Putamen (tissue), 1 donor: ENCODE measurements at places on chromosomes 2 and 18.

GRCh38 chr2:98519156-98519555 lies 74.5 kb downstream of the INPP4A start:
- peak; percentile 66 for DNase-seq

DNA sequence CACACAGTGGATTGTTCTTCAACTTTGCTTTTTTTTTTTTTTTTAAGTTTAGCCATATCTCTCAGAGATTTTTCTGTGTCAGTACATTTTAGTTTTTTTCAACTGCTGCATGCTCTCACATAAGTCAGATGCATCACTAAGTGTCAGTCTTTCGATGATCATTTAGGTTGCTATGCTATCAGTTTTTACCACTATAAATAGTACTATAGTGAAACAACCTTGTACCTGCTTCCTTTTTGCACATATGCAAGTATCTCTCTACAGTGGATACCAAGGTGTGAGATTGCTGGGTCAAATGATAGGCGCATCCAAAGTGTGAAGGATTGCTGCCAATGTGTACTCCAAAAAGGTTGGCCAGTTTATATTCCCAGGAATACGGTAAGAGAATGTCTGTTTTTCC lies 33.5 kb upstream of the MAP4K3 start:
- DNase-seq, result no peak

- no peak for DNase-seq
These were observed 4.2 kb upstream of the ZBTB7C start for GRCh38 chr18:48413342-48413741.

- no peak for DNase-seq
These were observed 89.5 kb downstream of the ACKR3 start for GRCh38 chr2:236658974-236659757.

DNA sequence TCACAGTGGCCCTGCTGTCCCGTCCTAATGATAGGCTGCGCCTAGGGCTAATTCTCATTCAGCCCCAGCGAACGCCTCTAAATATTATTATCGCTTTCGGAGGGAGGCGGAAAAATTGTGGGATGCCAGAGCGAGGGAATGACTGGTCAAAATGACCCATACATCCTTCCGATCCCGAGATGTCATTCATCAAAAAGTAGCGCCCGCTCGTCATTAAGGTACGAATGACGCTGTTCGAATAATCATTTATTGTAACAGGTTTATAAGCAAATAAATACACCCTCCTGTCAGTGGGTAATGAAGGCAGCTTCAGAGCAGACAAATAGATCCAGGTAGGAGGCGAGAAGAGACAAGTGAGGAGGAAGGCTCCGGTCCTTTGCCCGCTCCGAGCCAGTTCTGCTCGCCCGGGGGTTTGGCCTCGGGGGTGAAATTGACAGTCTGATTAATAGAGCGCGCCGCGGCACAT lies at the start of gene EVX2:
Gene EVX2 (minus strand): TSS at position 167 of the 466 bp plus-strand sequence. CDS start 186 bp downstream, outside the sequence.
- DNase-seq, result no peak
